Esophagus squamous epithelium (tissue), 5 donors: ENCODE measurements at places on chromosomes 6 and 20. TPM values are rescaled to one million over a fixed set of nuclear protein-coding genes. Genes with fewer than 3 reads are reported as not detected.

DNA sequence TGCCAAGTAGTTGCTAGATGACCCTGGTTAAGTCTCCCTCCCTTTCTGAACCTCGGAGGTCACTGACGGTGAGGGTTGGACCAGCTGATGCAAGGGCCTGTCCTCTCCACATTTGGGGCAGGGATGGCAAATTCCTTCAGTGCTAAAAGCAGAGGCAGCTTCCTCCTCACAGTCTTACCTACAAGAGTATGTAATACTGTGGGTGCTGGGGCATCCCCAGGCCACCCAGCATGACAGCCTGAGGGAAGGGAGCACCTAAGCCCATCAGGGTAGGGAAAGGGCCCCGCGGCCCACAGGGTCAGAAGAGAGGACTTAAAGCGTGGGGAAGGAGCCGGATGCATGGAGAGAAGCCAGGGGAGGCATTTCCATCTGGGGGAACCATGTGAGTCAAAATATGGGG lies 38.0 kb downstream of the TGM3 start:
- H3K4me1 ChIP-seq: peaks cover 6% of the 10 kb centered on the region
- H3K27ac ChIP-seq: no peak overlapping the region
- H3K27me3 ChIP-seq: peaks cover 3% of the 10 kb centered on the region
- DNase-seq: no peak
- no peaks in the 10 kb centered on the region for H3K36me3 ChIP-seq
- H3K4me3 ChIP-seq: no peak overlapping the region

Gene TINAG
- total RNA-seq: not detected

DNA sequence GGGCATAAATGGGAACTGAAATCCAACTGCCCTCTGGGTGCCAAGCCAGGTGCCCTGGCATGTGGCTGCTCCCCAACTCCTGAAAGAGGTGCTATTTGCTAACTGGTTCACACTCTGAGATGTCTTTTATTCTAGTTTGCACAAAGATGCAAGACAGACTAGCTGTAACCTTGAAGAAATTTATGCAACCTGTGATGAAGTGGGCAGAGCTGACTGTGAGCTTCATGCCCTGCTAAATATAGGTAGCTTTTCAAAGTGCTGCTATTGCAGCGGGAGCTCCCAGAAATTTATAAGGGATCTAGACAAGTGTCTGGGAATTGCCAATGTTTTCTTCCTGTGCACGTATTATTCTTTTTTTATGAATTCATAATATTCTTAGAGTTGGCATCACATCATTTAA lies 517.5 kb downstream of the RNF144B start:
- H3K27me3 ChIP-seq: no peaks in the 10 kb centered on the region
- H3K27ac ChIP-seq: no peak overlapping the region

Gene ADGRB3
- 0.47 TPM for total RNA-seq
